ENCODE measurements at places on chromosomes 13 and 19.

- DNase-seq: no peak
Measured at GRCh38 chr13:86862137-86862536, 809.0 kb upstream of the SLITRK5 start.

GRCh38 chr19:3403489-3404323 is 37.3 kb downstream of the NFIC start:
- no peak for DNase-seq

- peak; percentile 73 for DNase-seq
Measured at GRCh38 chr19:47445937-47446402, 25.7 kb downstream of the SLC8A2 start.

GRCh38 chr13:102261809-102262208 is 140.0 kb downstream of the FGF14 start:
- no peak for DNase-seq

GRCh38 chr13:22128441-22129408 is 457.9 kb downstream of the FGF9 start:
- DNase-seq: no peak

GRCh38 chr13:100045355-100045754 is 43.5 kb upstream of the PCCA start:
- DNase-seq: no peak

- DNase-seq: no peak
Measured at GRCh38 chr13:46373623-46374022, 13.4 kb downstream of the RUBCNL start.

DNA sequence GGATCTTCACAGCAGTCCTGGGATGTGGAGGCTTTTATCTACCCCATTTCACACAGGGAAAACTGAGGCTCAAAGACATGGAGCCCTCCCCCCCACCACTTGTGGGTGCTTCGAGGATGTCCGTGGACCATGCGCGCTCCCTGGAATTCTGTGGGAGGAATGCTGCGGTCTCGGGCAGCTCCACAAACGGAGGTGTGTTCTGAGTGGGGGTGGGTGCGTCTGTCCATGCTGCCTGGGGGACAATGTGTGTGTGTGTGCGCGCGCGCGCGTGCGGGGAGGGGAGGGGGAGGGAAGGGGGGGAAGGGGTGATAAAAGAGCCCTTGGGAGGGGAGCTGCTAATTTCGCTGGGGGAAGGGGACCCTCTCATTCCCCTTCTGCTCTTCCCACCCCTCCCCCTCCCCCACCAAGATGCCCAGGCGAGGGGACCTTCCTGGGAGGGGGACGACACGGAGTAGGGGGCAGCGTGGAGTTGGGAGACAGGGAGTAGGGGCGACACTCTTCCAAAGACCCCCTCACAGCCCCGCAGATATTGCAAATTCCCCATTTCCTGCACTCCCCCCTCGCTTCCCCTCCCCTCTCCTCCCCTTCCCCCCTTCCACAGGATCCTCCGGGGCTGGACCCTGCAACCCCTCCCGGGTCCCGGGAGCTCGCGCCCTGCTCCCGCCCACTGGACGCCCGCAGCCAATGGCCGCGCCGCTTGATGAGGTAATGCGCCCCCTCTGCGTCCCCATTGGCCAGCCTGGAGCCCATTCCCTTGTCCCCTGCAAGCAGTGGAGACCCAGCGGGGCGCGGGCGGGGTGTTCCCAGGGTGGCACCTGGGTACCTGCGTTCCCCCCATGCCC is 18.9 kb upstream of the ZNRF4 start:
- DNase-seq: no peak

DNA sequence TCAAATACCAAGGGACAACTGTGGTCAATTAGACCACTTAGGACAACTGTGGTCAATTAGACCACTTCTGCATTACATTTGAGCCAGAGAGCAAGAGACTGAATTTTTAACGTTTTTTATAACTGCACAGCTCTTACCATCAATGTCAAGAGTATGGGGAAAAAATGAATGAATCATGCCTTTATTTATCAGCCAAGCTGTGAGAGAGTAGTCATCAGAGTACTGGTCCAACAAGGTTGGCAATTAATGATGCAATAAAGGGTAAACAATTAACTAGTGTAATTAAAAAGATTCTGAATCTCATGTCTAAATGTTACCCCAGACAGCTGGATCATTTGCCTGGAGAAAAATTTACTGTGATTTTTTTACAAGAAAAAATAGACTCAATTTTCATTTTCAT is 381.1 kb downstream of the LIG4 start:
- DNase-seq: no peak

- DNase-seq: no peak
Measured at GRCh38 chr13:91816263-91816807, 417.9 kb downstream of the GPC5 start.

- no peak for DNase-seq
Measured at GRCh38 chr19:46475986-46476385, 4.6 kb upstream of the PNMA8A start.

Data from activated naive CD8-positive, alpha-beta T cell treated with anti-CD3 and anti-CD28 coated beads, Interleukin-2, amount 10 ng/mL, durations not matched to agents 7 days and 5 days (primary cell).